ENCODE measurements at places on chromosomes 2 and 18. TPM values are rescaled to one million over a fixed set of nuclear protein-coding genes. Genes with fewer than 3 reads are reported as not detected.

GKN2 gene
- total RNA-seq, result 103 TPM

CFAP210 gene
- total RNA-seq, result 7.2 TPM

ARPC2 gene
- total RNA-seq, result 332 TPM

GRCh38 chr18:60292186-60292585, 80.4 kb downstream of the MC4R start:
- no peak overlapping the region for H3K27ac ChIP-seq
- no peaks in the 10 kb centered on the region for H3K27me3 ChIP-seq
- DNase-seq, result no peak
- H3K36me3 ChIP-seq, result no peaks in the 10 kb centered on the region
- no peak overlapping the region for H3K4me3 ChIP-seq
- no peaks in the 10 kb centered on the region for H3K4me1 ChIP-seq

INPP5D gene
- 24.9 TPM for total RNA-seq

DNA sequence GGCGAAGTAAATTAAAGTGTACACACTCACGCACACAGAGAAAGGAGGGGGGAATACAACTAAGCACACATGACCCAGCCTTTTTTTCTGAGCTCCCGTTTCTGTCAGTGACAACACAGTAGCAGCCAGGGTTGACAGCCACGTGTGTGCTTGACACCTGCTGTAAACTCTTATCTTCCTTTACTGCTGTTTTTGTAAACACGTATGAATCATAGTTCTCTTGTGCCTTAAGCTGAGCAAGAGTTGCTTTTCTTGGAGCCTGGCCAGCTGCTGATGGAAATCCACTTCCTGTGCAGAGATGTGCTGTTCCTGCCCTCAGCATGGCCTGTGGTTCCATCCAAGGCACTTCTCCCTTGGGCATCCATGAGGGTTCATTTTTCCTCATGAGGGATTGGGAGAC, 561.9 kb downstream of the GALR1 start:
- no peaks in the 10 kb centered on the region for H3K27me3 ChIP-seq
- H3K36me3 ChIP-seq, result no peaks in the 10 kb centered on the region
- no peak overlapping the region for H3K4me3 ChIP-seq
- peak; percentile 8 for DNase-seq

DNA sequence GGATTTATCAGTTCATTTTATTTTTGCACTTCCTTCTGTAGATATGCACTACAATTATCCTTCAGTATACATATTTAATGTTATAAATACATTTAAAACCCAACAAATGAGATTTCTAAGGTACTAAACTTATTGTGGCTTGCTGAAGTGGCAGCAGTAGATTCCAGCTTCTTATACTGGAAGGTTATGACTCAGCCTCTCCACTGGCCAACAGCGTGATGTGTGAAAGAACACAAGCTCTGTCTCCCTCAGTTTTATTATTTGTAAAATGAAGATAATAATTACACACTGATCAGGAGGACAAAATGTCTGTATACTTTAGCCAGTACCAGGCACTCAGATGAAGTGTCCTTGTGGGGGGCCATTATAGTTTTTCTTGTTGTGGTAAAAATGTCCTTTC, 1147.1 kb downstream of the CNTNAP5 start:
- H3K4me1 ChIP-seq, result no peaks in the 10 kb centered on the region
- H3K4me3 ChIP-seq, result no peak overlapping the region
- no peaks in the 10 kb centered on the region for H3K36me3 ChIP-seq
- H3K27me3 ChIP-seq, result no peaks in the 10 kb centered on the region

DNA sequence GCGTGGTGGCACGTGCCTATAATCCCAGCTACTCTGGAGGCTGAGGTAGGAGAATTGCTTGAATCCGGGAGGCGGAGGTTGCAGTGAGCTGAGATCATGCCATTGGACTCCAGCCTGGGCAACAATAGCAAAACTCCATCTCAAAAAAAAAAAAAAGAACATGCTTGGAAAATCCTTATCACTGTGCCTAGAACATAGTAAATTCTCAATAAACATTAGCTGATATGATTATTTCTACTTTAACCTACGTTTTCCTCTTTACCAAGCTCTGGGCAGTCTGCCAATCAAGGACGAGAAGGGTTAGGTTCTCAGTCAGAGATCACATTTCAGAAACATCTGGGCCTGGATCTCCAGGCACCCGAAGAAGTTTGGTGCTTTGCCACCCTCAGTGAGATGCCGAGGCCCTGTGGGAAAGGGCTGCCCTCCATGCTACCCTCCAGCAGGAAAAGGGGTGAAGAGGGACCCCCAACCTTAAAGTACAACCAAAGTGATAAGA, 107.7 kb downstream of the BCL11A start:
- H3K36me3 ChIP-seq, result no peaks in the 10 kb centered on the region
- no peaks in the 10 kb centered on the region for H3K4me1 ChIP-seq
- no peak overlapping the region for H3K4me3 ChIP-seq
- no peak for DNase-seq
- H3K27ac ChIP-seq, result no peak overlapping the region

DNA sequence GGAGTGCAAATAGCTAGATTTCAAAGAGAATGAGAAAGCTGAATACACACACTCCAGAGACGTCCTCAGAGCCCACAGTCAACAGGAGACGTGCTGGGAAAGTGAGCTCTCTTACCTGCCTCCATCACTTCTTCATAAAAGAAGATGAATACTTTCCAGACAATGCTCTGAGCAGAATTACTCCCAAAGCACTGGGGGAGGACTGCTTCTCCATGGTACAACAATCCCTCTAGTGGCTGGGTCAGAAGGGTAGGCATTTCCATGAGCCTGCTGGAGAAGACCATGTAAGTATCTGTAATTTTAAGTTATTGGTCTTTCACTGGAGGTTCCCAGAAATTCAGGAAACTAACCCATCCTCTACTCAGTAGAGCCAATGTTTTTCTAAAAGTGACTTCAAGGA, 190.3 kb downstream of the RBM43 start:
- no peaks in the 10 kb centered on the region for H3K27me3 ChIP-seq
- DNase-seq, result peak; percentile 40
- no peaks in the 10 kb centered on the region for H3K4me1 ChIP-seq
- no peak overlapping the region for H3K4me3 ChIP-seq
- no peak overlapping the region for H3K27ac ChIP-seq

- no peak overlapping the region for H3K4me3 ChIP-seq
- peaks cover 41% of the 10 kb centered on the region for H3K4me1 ChIP-seq
- DNase-seq, result no peak
- H3K27ac ChIP-seq, result no peak overlapping the region
- H3K27me3 ChIP-seq, result no peaks in the 10 kb centered on the region
Observed at GRCh38 chr2:18065249-18065648, 186.8 kb downstream of the KCNS3 start.

DNA sequence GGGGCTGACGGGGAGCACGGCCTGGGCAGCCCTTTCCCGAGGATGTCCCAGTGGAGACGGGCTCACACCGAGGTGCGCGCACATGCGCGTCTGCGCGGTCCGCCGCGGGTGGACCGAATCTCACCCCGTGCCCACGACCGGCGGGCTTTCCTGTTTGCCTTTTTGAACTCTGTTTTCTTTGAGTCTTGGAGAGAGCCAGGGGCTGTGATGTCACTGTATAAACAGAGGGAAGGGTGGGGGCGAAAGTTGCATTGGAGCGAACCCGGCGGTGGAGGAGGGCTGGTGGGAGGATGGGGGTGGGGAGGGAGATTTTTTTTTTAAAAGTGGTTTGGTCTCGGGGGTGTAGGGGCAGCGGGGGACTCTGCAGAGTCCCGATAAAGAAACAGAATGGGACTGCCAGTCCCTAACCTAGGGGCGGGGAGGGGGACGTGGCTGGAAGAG, 141.2 kb upstream of the CTAGE1 start:
- H3K27me3 ChIP-seq, result no peaks in the 10 kb centered on the region
- H3K4me3 ChIP-seq, result no peak overlapping the region
- no peaks in the 10 kb centered on the region for H3K36me3 ChIP-seq
- peak overlapping the region; percentile 91 for H3K27ac ChIP-seq

DNA sequence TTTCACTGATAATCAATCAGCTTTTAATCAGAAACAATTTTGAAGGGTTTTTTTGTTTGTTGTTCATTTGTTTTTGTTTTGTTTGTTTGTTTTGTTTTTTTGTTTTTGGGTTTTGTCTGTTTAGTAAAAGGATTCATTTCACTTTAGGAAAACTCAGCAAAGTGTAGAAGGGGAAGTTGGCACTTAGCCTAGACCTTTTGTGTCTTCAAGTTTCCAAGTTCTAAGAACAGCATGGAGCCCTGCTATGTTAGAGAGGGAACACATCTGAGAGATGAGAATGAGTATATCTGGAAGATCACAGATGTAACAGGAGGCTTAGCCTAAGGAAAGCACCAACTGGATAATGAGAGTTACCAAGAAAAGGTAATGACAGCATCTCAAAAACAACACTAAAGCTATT, 501.5 kb downstream of the ERBB4 start:
- no peak for DNase-seq
- no peak overlapping the region for H3K27ac ChIP-seq
- no peaks in the 10 kb centered on the region for H3K27me3 ChIP-seq
- H3K4me3 ChIP-seq, result no peak overlapping the region
- no peaks in the 10 kb centered on the region for H3K36me3 ChIP-seq

Data from lung (tissue), 17 donors.